ENCODE measurements at places on chromosomes 7 and 10. TPM values are rescaled to one million over a fixed set of nuclear protein-coding genes. Genes with fewer than 3 reads are reported as not detected.

The KLHDC10 gene
- total RNA-seq, result 13.4 TPM

The RBP4 gene
- total RNA-seq, result 2.1 TPM

The CALHM1 gene
- not detected for total RNA-seq

The NPSR1 gene
- total RNA-seq, result not detected

The CADPS2 gene
- 10.5 TPM for total RNA-seq

The EN2 gene
- not detected for total RNA-seq

The LRGUK gene
- not detected for total RNA-seq

The FAM25C gene
- total RNA-seq, result not detected

The HYAL4 gene
- not detected for total RNA-seq

The CALHM2 gene
- 87.0 TPM for total RNA-seq

The KNDC1 gene
- 0.36 TPM for total RNA-seq

The MINDY4 gene
- 7.9 TPM for total RNA-seq

The AKR1C4 gene
- not detected for total RNA-seq

The PSD gene
- 0.72 TPM for total RNA-seq

The NEUROD6 gene
- total RNA-seq, result not detected

The FLNC gene
- total RNA-seq, result 131 TPM

The SMKR1 gene
- total RNA-seq, result not detected

The TSPAN13 gene
- 11.4 TPM for total RNA-seq

Data from cardiac atrium fibroblast (primary cell).